Aorta (tissue), 5 donors: ENCODE measurements at places on chromosomes 3 and 15.
A peak's percentile ranks its signal among the peaks of the same experiment; 100 is the strongest.

GRCh38 chr3:182925330-182925943 is 54.9 kb downstream of the DCUN1D1 start:
- DNase-seq: no peak

DNA sequence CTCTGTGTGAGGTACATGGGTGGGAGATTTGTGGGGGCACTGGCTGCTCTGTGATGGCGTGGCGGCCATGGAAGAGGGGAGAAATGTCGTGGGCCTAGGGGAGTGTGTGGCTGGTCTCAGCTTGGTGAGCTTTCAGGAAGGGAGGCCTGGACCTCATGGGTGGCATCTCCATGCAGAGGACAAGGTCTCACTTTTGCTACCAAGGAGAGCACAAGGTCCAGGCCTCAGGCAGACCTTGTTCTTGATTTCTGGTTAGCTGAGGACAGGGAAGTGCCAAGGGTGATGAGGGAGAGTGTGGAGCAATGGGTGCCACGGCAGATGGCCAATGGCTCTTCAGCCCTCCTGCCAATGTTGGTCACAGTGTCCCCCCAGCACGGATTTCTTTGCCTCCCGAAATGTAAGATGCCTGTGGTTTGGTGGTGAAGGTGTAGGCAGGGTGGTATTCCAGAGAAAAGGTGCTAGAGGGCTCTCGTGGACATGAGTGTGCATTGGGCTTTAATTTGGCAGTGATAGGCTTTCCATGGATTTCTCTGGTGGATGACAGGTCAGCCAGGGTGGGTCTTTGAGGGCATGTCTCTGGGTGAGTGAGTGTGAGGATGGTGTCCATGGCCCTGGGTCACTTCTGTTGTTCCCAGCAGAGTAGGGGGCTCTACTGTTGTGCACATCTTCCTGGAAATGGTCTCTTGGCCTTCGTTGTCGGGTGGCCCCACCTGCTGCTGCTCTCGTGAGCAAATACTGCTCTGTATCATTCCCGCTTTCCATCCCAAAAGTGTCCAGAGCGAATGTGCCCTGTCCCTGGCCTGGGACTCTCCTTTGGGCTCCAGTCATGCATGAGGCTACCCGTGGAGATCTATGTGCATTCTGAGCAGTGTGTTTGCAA is 108.0 kb downstream of the SNRPN start:
- DNase-seq: peak; percentile 9

DNA sequence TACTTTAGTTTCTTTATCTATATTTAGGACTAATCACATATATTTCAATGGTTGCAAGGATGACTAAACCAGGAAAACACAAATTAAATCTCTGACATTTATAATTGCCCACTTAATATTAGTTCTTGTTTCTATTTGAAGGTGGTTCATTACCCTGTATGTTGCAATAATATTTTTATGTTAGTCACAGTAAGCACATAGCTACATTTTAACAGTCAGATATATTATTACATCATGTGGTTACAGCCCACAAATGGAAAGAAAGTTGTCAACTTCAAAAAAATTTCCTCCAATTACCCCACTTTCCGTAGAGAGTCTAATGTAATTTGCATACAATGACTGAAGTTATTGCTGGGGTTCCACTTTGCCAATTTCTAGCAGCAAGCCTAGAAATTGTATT is 114.6 kb downstream of the TUSC7 start:
- no peak for DNase-seq

- no peak for DNase-seq
These were observed 1144.7 kb downstream of the OTOL1 start for GRCh38 chr3:162641317-162641716.

DNA sequence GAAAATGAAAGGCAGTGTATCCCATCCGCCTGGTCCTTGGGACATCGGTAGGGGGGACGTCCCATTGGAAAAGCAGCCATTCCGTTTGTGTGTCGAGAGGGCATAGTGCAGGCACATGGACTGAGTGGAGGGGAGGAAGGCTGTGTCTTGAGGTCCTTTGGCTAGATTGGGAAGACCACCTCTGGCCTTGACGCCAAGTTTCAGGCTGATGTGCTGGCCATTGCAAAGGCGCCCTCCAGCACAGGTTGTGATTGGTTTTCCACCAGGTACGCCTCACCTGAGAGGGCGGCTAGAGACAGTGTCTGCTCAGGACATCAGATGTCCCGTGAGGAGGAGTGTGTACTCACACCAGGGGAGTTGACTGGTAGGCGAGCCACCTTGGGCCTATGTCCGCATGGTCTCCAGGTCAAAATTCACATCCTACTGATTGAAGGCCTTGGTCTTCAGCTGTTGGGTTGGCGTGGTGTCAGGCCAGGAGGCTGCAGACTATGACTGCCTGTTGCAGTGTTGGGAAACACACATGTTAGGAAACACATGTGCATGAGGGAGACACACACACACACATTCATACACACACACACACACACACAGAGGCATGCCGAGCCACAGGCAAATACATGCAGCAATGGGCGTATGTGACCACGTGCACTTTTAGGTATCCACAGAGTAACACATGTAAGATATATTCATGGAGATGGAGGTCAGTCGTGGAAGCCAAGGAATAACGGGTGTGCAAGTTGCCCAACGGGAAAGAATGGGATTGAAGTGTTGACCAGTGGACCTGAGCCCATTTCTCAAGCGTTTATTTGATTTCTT is 98.4 kb downstream of the SNRPN start:
- peak; percentile 38 for DNase-seq
